Left kidney (tissue), 8 donors: ENCODE measurements at places on chromosomes 3 and 15.

GRCh38 chr3:195032955-195033354, 238.0 kb downstream of the XXYLT1 start:
- no peak for DNase-seq

DNA sequence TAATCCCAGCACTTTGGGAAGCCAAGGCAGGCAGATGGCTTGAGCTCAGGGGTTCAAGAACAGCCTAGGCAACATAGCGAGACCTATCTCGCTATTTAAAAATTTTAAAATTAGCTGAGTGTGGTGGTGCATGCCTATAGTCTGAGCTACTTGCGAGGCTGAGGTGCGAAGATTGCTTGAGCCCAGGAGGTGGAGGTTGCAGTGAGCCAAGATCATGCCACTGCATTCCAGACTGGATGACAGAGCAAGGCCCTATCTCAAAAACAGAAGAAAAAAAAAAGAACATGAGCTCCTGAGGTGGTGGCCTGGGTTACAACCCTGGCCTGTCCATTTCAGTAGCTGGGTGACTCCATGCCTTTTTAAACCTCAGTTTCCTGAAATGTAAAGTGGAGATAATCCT, 7.2 kb downstream of the DNASE1L3 start:
- DNase-seq = no peak

GRCh38 chr15:67178569-67179210, 75.8 kb downstream of the AAGAB start:
- no peak for DNase-seq

GRCh38 chr15:90099868-90100831, 2.1 kb downstream of the IDH2 start:
- no peak for DNase-seq

- no peak for DNase-seq
Measured at GRCh38 chr3:61340931-61341461, 89.7 kb upstream of the FHIT start.

GRCh38 chr15:41004490-41004889, 51.2 kb downstream of the CHAC1 start:
- no peak for DNase-seq

DNA sequence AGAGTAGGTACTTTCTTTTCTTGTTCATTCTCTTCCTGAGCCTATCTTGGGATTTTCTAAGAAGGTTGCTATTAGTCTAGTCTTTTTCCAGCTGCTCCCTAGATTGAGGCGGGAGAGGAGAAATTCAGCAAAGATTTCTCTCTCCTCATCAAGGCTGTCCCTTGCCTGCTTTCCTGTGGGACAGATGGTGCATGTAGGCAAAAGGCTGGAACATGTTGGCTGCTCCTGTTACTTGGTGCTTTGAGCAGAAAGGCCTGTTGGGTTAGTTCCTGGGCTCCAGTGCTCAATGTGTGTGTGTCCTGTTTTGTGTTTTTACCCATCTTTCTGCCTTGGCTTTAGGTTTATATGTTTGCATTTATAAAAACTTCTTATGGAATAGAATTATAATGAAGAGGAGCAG, 9.1 kb upstream of the SNRPN start:
- DNase-seq = no peak

- no peak for DNase-seq
Measured at GRCh38 chr3:29291982-29292363, 11.1 kb downstream of the RBMS3 start.

GRCh38 chr15:52294881-52295420, 653 bp downstream of the MYO5C start:
- DNase-seq = peak; percentile 19

DNA sequence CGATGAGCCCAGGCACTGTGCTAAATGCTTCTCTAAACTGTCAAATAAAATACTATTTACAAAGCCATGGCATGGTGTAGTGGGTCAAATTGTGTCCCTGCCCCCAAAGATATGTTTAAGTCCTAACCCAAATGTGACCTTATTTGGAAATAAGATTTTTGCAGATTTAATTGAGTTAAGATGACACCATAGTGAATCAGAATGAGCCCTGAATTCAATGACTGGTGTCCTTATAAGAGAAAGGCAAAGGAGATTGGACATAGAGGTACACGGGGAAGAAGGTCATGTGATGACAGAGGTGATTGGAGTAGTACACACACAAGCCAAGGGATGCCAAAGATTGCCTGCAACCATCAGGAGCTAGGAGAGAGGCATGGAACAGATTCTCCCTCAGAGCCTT, 121.6 kb upstream of the VEPH1 start:
- DNase-seq = no peak

DNA sequence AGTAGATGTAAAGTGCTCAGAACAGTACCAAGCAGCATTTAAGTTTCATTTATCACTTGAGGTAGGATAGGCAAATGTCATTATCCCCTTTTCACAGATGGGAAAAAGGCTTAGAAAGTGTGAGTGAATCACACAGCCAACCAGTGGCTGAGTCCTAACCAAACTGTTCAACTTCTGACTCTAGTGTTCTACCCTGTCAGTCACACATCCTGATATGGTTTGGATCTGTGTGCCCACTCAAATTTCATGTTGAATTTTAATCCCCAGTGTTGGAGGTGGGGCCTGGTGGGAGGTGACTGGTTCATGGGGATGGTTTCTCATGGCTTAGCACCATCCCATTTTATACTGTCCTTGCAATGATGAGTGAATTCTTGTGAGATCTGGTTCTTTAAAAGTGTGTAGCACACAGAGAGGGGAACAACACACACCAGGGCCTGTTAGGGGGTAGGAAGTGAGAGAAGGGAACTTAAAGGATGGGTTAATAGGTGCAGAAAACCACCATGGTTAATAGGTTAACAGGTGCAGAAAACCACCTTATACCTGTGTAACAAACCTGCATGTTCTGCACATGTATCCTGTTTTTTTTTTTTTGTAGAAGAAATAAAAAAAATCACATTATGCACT, 304.7 kb downstream of the SUCLG2 start:
- no peak for DNase-seq

DNA sequence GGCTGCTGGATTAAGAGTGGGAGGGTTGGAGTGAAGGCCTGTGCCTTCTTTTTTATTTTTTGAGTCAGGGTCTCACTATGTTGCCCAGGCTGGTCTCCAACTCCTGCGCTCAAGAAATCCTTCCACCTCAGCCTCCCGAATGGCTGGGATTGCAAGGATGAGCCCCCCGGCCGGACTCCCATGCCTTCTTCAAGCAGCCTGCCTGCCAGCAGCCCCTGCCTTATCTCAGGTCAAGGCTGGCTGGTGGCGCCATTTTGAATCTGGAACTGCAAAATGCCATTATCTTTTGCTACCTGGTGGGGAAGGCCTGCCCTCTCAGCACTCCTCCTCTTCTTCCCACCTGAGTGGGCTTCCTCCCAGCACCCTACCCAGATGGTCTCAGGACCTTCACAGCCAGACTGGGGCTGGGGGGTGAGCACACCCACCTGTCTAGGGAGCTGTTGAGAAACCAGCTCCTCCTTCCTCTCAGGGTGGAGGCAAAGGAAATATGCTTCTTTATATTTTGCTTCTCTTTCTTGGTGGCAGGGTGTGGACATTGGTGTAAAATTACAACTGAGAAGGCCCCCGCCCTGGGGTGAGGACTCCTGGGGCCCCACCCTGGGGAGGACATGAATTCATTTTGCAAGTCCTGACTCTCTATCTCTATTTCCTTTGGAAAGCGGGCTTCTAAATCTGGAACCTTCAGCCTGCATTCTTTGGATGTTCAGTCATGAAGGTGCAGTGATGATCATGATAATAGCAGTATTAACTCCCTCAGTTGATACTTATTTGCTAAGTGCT, 7.7 kb upstream of the FLNB start:
- DNase-seq = no peak

DNA sequence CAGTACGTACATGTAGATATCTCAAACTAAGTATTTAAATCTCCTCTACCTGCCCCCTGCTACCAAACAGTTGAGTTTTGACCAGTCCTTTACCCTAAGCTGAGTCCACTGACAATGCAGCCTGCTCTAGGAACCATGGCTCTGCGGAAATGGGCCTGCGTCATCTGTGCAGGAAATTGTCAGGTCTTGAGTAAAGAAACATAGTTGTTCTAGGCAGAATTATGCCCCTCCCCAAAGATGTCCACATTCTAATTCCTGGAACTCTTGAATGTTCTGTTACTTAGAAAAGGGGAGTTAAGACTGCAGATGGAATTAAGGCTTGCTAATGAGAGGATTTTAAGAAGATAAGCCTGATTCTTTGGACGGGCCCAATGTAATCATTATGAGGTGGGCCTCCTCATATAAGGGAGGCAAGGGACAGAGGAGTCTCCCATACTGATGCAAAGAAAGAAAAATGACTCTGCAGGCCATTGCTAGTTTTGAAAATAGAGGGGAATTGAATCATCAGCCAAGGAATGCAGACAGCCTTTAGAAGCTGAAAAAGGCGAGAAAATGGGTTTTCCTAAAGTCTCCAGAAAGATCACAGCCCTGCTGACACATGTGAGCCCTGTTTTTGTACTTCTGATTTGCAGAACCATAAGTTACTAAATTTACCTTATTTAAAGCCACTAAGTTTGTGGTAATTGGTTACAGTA, 5.5 kb upstream of the VGLL3 start:
- DNase-seq = no peak

DNA sequence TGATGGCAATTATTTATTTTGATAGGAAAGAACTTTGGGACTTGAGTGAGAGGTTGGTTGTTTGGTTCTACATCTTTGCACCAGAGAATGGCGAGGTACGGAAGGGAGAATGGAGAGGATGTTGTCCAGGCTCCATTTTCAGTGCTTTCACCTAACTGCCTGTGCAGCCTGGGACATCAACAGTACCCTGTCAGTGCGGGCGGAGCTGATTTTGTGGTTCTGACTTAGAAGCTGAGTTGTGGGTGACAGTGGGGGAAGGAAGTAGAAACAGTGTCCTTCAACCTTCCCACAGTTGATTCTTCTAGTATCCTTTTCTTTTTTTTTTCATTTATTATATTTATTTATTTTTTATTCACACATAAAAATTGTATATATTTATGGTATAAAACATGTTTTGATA, 95.3 kb downstream of the TIGIT start:
- no peak for DNase-seq

DNA sequence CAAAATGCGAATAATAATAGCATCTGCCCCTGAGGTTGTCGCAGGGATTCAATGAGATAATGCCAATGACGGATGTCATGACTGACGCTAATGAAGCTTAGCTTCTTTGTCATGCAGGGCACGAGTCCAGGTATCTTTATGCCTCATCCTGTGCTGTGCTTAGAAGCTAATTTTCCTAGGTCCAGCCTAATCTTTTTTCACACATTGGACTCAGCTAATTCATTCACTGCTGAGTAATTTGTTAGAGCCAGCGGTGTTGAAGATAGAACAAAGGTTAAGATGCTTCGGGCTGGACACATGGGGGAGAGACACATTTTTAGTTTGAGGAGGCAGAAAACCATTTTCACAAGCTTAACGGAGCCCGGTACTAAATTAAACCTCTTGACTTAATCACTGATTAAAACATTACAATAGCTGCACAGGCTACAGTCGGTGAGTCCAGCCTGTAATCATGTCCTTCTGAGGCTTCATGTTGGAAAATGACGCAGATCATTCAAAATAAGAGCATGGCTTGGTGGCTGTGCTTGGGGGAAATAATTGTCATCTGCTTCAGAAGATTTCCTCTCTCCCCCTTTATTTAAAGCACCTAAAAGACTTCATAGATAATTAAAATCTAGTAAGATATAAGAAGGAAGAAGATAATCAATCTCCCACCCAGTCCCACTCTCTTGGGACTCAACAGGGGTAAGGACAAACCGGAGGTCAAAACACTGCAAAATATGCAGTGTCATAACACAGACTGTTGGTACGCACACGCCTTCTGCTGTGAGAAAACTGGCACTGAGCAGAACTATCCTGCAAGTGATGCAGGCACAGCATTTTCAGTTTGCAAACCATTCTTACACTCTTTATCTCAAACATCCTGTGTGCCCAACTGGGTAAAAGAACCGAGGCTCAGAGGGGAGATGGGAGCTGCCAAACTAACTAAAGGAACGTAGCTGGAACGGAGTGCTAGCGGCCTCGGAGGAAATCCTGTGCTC, 3.3 kb upstream of the CCDC174 start:
- no peak for DNase-seq

GRCh38 chr15:68380456-68380855, 51.5 kb downstream of the ITGA11 start:
- DNase-seq = no peak

- DNase-seq = no peak
Measured at GRCh38 chr3:39981547-39982184, 172.3 kb downstream of the MYRIP start.

DNA sequence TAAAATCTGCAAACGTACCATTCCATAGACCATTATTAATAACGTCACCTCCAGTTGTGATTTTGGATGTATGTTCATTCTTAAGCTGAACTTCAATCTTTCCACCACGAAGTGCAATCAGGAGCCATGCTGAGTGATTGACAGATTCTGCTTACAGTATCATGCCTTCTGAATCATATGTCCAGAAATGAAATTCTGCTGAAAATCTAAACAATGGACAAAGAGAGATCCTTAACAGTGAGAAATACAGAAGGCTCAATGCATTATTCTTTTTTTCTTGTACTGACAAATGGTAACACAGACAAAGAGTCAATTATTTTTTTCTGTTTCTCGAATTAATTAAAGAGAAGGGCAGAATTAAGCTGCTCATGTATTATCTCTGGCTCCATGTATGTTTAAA, 1114.5 kb downstream of the EPHA3 start:
- no peak for DNase-seq

GRCh38 chr15:90667073-90667754, 49.9 kb upstream of the BLM start:
- DNase-seq = no peak

DNA sequence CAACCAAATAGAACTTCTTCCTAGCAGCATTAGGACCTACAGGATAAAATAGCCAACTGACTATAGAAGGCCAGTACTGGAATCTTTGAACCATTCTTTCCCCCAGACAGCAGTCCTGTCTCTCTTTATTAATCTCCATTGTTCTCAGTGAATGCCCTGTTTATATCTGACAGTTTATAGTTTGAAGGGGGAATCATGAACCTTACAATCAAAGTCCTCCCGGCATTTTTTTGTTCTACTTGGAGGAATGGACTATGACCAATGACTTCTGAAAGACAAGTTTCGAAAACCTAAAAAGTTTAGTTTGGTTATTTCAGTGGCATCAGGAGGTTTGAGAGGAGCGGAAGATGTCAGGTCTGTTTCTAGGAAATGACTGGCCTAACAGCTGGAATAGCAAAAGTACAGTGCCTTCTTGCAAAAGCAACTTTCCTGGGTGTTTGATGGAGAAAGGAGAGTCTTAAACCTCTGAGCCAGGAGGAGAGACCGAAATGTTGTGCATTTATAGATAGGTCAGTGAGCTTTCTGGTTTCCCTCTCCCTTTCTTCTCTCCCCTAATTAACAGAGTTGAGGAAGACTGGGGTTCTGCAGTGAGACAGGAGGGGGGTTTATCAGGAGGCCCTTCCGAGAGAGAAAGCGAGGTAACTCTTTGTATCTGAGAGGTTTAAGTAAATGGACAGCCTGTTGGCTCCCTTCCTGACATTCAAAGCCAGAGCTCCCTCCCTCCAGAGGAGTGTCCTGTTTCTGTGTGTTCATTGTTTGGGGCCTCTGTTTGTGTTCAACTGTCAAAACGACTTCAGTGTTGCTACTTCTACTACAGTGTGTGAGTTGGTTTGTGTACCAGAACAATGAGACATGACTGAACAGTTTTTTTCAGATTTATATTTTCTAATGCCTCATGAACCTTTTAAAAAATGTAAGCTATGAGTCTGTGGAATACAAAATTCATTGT, 383.0 kb upstream of the RARB start:
- DNase-seq = no peak
